ENCODE measurements at places on chromosomes 7 and 10.

GRCh38 chr7:151486074-151486473 lies 33.6 kb downstream of the RHEB start:
- no peak for DNase-seq

DNA sequence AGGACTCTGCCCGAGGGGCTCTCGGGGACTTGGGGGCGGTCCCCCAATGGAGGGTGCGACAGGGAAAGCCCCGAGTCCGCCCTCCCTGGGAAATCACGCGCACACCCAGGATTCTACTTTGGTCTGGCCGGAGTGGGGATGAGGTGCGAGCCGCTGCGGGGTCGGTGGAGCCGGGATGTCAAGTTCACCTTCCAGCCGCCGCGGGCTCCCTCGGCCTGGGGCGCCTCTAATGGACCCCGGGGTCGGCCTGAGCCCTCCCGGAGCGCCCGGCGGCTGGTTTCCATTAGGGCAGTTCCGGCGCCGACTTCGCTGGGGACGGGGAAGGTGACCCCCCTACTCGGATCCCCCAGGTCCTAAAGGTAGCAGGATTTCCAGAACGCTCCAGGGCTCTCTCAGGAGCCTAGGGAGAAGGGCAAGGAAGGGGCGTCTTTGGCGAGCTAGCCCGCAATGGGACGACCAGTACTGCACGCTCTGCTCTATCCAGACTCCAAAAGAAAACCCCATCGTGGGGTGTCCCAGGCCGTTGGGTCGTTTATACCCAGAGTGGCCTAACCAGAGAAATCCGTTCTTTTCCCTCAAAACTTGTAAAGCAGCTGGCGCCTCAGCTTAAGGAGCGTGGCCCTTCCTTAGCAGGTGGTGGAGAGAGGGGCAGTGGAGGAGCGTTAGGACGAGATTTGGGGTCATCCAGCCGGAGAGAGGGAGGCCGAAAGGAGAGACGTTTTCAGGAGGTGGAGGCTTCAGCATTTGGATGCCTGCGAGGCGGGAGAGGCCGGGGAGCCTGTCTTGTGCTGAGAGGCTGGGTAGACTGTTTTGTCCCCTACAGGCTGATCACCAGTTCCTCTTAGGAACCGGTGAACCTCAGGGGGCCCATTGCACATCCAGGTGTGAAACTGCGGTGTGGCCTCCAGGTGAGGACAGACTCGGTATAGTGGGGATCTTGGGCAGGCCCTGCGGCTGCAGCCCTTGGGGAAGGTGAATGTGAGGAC lies 860 bp upstream of the WDR86 start:
- no peak for DNase-seq

DNA sequence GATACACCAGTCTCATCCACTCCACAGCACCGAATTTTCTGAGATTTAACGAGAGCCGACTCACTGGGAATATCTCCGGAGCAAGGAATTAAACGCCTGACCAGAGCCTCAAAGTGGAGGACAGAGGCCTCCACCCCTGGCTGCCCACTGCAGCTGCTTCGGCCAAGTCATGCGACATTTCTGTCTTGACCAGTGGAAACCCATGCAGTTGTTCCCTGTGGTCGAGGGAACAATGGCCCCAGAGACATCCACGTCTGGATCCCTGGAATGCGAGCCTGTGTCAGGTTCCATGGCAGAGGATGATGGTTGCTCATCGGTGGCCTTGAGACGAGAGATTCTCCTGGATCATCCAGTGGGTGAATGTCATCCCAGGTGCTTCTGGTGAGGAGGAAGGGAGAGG lies 65.7 kb upstream of the INSIG1 start:
- DNase-seq: no peak

GRCh38 chr10:13720699-13721098 lies 133.9 kb downstream of the PRPF18 start:
- DNase-seq: no peak

DNA sequence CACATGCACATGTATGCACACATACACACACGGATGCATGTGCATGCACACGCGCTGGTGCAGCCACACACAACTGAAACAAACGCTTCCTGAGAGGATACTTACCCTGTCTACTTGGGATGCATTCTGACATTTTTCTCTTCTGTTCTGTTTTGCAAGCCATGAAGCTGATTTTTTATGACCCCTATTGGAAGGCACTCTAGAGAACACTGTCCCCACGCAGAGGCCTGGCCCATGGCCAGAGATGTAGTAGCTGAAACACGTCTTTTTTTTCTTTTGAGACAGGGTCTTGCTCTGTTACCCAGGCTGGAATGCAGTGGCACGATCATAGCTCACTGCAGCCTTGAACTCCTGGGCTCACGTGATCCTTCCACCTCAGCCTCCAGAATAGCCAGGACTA lies 47.9 kb downstream of the VWA2 start:
- DNase-seq: no peak

DNA sequence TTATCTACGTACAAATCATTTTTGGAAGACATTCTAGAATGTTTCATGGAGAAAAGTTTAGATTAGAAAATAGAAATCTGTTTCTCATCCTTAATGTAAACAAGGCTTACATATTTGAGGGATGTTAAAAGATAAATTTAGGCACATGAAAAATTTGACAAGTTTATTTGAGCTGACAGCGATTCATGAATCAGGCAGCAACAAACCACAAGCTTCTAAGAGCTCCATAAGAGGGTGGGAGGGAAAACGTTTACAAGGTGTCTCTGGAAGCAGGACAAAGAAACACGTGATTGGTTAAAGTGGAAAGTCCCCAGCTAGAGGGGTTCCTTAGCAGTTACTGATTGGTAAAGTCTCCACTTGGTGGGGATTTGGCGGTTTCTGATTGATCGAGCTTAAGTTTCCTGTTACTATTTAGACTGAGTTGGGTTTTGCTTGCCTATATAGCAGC lies 228.9 kb upstream of the PITRM1 start:
- no peak for DNase-seq

DNA sequence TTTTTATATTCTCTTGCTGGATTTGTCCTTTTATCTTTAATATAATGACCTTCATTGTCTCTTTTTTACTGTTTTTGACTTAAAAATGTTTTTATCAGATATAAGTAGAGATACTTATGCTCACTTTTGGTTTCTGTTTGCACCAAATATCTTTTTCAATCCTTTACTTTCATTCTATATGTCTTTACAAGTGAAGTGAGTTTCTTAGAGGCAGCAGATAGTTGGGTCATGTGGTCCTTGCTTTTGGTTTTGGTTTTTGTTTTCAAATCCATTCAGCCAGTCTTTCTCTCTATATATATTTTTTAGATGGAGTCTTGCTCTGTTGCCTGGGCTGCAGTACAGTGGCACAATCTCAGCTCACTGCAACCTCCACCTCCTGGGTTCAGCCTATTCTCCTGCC lies 932.4 kb upstream of the LRRTM3 start:
- DNase-seq: no peak

DNA sequence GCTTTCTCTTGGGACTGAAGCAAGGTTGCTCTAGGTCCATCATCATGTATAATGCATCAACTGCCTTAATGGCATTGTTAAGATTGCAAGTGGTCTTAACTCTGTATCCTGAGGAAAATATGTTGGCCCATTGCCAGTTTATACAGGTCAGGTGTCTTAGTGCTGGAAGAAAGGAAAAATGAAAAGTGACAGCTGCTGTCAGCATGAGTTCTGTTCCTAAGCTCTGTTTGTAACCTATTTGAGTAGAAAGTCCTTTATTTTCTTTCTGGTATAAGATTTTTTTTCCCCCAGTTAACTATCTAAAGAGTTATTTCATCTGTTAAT lies 127.2 kb downstream of the SRI start:
- DNase-seq: peak; percentile 98

DNA sequence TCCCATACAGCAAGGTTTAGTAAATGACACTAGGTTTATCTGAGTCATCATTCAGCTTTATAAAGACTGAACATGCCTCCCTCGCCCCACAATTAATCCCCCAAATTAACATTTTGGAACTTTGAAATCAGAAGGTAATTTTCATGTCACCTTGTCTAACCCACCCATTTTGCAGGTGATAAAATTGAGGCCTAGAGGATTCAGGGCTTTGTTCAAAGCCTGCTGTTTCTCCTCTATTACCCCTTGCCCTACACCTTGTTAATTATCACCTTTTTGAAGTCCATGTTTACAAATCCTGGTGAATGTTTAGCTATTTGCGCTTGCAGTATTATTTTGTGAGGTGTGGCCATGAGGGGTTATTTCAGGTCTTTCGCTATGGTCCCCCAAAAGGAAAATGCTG lies 120.5 kb downstream of the RTKN2 start:
- no peak for DNase-seq

- DNase-seq: no peak
These were observed 289.7 kb downstream of the FRMD4A start for GRCh38 chr10:14040787-14041631.

- peak; percentile 76 for DNase-seq
These were observed 304.5 kb upstream of the LRRN3 start for GRCh38 chr7:110786328-110786965.

DNA sequence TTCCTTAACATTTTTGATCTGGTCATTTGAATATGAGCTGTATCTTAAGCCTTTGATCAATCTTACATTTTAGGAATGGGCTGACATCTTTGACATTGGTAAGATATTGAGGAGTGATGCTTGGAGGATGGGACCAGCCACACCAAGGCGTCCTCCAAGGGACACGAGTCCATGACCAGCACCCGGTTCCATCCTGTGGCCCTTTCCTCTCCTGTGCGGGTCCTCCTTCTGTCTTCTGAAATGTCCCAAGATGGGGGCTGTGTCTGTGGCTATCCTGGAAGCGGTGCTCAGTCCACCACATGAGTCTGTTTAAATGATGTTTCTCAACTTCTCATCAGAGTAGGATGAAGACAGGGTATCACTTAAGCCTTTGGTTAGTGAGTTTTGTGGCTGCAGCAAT lies 67.3 kb upstream of the SHH start:
- no peak for DNase-seq

DNA sequence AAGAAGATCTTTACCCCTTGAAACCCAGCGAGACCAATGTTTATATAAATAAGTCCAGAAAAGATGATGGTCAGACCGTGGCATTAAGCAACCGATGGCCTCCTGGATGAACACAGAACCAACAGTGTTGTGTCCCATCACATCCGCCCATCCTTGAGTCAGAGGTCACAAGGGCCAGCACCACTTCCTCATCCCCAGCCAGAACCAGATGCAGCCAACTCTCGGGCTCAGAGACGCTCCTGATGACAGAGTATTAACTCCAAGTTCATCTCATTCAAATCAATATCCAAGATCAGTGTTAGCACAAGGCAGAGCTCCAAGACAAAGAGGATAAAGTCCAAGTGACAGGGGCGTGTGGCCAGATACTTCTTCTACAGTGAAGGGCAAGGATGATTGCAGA lies 63.5 kb downstream of the FAM53B start:
- no peak for DNase-seq

DNA sequence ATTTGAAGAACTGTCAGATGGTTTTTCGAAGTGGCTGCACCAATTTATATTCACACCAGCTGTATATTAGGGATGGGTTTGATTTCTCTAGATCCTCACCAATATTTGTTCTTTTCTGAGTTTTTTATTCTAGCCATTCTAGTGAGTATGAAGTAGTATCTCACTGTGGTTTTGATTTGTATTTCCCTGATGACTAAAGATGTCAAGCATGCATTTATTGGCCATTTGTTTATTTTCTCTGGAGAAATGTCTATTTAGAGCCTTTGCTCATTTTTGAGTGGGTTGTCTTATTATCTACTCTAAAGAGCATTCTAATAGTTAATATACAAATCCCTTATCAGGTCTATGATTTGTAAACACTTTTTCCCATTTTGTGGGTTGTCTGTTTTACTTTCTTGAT lies 123.9 kb downstream of the PCLO start:
- DNase-seq: no peak

- no peak for DNase-seq
These were observed 15.9 kb downstream of the BZW2 start for GRCh38 chr7:16661924-16662323.

- DNase-seq: no peak
These were observed 60.4 kb downstream of the TPST1 start for GRCh38 chr7:66265566-66265965.

- DNase-seq: no peak
These were observed 242.0 kb downstream of the AUTS2 start for GRCh38 chr7:69840248-69840647.

DNA sequence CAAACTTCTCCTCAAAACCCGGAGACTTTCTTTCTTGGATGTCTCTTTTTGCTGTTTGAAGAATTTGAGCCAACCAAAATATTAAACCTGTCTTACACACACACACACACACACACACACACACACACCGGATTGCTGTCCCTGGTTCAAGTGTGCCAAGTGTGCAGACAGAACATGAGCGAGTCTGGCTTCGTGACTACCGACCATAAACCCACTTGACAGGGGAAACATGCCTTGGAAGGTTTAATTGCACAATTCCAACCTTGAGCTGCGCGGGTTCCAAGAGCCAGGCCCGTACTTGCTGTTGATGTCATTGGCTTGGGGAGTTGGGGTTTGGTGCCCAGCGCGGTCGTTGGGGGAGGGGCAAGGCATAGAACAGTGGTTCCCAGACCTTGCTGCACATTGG lies 1.7 kb downstream of the EGFR start:
- no peak for DNase-seq

All from NCI-H2171 (cell line).